ENCODE measurements at places on chromosomes 4 and X. TPM values are rescaled to one million over a fixed set of nuclear protein-coding genes. Genes with fewer than 3 reads are reported as not detected.
A peak's percentile ranks its signal among the peaks of the same experiment; 100 is the strongest.

Gene SCML1
- 7.3 TPM for total RNA-seq

DNA sequence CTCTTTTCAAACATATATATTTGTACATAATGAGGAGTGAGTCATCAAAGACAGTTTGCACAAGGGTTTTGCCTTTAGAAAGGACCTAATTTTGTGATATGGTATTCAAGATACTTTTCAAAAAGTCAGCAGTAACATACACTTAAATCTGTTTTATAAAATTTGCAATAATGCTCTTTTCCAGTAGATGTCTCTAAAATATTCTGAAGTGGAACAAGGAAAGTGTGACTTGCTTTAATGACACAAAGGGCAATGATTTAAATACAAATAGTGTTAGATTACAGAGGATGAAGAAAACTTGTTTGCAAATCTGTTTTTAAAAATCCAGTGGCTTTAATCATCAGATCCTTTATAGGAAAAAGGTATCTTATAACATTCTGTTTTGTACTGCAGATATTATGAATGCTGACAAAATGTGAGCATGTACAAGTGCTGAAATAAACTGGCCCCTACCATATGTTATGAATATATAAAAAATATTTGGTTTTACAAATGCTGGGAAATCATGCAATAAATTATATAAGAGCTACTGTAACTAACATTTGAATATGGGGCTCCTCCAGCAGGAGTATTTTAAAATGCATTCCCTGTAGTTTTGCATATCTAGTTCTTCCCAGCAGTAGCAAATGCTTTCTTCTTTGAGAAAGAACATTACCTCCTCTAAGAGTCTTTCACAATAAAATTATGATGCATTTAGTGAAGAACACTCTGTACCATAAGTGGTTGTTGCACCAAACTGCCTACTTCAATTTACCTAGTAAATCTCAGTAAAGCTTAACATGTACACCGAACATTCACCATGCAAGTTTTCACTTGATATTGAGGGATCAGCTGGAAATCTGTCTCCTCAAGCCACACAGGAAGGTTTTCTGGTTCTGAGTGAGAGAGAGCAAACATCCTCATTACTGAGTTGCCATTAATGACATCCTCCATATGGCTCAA is 20.2 kb downstream of the MMRN1 start:
- no peak for DNase-seq

DNA sequence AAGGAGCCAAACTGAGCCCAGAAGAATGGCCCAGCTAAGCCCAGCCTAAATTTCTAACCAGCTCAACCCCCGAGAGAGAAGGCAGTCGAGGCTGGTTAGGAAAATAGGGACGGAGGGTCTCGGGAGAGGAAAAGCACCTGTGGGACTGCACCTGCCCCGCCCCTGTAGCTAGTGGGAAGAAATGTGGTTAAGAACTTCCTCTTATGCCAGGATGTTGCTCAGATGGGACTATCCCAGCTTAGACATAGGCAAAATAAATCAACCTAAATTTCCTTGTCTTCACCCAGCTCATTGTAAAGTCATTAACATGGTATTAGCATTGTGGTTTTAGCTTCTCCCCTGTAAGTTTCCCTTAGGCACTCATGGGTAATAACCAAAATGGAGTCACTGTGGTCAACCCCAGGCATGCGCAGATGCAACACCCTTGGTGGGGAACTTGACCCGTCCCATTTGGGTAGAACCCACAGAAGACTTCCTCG is 86.8 kb downstream of the ZNF718 start:
- DNase-seq: no peak

GRCh38 chr4:31291238-31291637 is 571.1 kb downstream of the PCDH7 start:
- DNase-seq: no peak

DNA sequence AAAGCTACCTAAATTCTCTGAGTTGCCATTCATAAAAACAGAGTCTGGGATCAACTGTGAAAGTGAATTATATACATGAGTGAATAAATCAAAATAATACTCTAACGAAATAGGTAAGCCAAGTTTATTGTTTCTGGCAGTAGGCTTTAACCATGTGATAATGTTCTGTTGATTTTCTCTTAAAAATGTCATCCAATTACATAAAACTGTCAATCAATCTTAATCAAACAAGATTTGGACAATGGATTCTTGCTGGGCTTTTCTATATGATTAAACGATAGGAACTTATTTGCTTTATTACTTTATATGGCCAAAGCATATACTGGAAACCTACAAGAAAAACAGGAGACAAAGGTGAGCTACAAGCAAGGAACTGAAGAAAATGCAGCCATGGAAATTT is 148.8 kb downstream of the INPP4B start:
- no peak for DNase-seq

- no peak for DNase-seq
Measured at GRCh38 chrX:150856101-150856500, 42.4 kb downstream of the CD99L2 start.

Gene GK2
- total RNA-seq: not detected

DNA sequence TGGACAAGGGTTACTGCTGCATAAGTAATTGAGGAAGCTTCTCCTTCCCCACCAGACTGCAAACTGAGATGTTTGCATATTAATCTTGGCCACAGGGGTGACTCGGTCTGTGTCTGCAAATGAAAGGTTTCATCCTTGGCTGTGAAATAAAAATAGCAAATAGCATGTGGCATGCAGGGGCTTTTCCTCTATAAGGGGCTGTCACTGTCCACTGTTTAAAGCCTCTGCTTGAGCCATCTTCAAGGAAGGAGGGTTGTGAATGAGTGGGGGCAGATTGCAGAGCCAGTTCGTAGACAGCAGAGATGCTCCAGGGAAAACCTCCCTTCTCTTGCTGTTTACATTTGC is 33.3 kb downstream of the TMSB4X start:
- DNase-seq: no peak

DNA sequence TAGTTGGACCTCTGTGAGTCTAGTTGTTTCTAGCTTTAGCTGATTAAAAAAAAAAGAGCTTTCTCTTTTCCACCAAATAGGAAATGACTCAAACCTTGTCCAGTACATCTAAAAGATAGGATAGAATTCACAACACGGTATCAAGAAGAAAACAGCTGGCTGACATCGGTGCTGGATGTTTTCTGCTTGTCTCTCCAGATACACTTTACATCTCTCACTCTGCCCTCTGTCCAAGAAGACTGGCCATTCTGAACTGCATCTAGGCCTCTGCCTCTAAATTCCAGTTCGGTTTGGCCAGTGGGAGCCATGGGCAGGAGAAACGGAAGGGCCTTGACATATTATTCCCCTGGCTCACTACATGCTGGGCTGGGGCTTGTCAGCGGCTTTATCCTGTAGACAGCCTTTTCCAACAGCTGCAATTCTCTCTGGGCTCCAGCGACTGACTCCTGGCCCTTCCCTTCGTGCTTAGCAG is 57.3 kb upstream of the SHISA3 start:
- DNase-seq: no peak

Gene TMPRSS11A
- not detected for total RNA-seq

DNA sequence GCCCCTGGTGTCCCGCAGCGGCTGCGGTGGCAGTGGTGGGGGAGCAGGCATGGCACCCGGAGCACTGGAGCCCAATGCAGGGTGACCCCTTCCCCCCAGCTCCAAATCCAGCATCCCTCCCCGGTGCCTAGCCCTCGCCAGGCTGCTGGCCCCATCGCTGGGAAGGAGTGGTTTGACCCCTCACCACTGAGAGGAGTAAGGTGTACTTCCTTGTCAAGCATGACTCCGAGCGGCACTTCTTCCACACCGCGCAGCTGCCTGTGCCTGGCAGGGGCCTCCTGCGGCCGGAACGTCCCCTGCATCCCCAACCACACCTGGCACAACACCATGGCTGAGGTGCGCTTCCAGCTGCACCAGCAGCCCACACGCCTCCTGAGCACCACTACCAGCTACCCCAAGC is 27.0 kb downstream of the LRPAP1 start:
- DNase-seq: no peak

DNA sequence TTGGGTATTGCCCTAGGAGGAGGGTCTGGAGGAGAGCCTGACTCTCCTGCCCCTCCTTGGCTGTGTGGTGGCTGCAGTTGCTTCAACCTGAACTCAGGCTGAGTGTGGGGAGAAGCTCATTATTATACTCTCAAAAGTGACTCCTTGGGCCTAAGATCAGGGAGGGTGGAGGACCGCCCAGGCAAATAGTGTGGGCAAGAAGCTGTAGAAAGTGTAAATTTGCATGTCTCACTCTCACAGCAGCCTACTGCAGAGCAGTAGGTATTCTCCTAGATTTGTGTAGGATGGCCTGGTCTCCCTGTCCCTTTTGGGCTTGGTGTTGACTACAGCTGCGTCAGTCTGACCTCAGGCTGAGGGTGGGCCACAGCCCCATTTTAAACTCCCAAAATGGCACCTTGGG is 156.1 kb downstream of the ZNF330 start:
- no peak for DNase-seq

DNA sequence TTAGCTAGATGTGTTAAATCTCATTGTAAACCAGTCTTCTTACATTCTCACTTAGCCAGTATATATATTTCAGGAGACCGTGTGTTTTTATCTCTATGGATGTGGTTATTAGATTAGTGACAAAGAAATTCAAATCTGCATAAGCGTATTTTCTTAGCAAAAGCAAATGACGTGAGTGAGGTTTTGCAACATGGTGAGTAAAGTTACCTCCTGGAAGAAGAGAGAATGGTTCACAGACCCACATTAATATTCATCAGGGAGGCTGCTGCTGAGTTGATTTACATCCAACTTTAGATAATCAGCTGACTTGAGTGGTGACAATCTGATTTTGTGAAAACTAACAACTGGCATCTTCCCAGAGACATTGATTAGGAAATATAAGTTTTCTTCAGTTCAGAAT is 589.9 kb upstream of the GALNT7 start:
- DNase-seq: no peak

Gene MAB21L2
- total RNA-seq: not detected

Gene ADGRL3
- 19.0 TPM for total RNA-seq

DNA sequence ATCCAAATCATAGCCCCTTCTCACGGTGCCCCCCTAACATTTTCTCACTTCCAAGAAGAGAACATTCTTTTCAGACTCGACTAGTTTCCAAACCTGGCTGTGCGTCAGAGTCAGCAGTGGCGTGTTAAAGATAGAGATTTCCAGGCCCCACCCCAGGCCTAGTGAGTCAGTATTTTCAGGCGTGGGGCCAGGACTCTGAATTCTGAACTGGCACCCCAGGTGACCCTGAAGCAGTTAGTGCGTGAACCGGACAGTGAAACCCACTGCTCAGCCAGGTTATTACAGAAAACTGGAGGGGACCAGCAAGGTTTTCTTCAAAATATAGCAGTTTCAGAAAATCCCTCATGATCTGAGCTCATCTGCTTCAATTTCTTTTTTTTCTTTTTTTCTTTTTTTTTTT is 35.0 kb upstream of the BCOR start:
- DNase-seq: peak; percentile 86

- DNase-seq: no peak
Measured at GRCh38 chr4:88908521-88908920, 148.5 kb downstream of the FAM13A start.

GRCh38 chr4:14254926-14255325 is 627.4 kb upstream of the BOD1L1 start:
- DNase-seq: no peak

GRCh38 chr4:2497931-2498330 is 29.0 kb downstream of the RNF4 start:
- DNase-seq: no peak

DNA sequence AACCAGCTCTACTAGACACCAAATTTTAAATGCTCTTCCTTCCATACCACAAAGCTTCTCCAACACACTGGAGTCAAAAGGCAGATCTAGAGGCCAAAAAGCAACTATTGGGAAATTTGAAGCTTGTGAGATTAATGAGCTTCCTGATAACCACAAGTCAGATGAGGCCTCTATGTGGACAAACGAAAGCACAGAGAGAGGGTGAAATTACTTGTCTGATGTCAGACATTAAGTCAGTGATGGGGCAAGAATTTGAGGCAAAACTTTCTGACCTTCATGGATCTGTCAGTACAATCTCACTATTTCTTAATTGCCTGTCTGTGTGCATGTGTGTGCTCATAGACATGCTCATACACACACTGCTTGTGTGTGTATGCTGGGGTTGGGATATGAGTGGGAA is 103.6 kb downstream of the GUCY2F start:
- DNase-seq: no peak

DNA sequence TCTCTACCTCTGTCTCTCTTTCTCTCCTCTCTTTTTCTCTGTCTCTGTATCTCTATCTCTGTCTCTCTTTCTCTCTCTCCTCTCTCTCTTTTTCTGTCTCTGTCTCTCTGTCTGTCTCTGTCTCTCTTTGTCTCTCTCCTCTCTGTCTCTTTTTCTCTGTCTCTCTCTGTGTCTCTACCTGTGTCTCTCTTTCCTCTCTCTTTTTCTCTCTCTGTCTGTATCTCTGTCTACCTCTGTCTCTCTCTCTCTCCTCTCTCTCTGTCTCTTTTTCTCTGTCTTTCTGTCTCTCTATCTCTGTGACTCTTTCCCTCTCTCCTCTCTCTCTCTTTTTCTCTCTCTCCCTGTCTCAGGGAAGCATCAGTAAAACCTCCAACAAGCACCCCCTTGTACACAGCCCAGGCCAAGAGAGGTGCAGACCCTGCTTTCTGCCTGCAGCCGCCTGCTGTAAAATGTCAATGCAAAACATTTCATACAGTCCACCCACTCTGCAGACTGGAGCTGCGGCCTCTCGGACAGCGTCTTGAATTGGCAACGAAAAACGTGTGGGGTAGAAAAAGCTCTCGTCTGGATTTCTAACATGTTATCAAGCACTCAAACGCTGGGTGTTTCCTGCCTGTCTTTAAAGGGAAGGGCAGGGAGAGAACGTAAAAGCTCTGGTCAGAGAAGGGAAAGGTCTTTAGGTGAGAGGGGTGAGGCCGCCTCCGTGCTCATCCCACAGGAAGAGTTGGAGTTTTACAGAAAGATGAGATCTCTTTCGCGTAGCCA is 3.7 kb upstream of the SHOX start:
- DNase-seq: no peak

- DNase-seq: no peak
Measured at GRCh38 chrX:37405956-37406355, 56.8 kb downstream of the PRRG1 start.

DNA sequence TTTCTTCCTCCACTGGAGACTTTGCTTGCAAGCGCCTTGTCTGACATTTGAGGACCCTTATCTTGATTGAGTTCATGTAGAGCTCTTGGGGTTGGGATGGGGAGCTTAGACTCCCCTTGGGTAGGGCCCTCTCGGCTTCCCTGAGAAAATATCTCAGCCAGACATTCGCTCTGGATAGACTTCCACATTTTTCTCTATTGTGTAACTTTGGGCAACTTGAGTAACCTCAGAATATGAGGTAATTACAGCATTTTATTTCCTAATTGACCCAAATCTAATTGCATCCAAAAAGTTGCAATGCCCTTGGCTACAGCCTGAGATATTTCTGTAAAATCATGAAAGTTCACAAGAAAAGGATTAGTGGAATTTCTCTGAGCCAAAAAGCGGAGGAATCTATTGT is 102.8 kb upstream of the MXRA5 start:
- DNase-seq: no peak

Gene SULT1B1
- total RNA-seq: 0.23 TPM

Gene UGT2B15
- total RNA-seq: not detected

Gene CXorf49
- not detected for total RNA-seq

Gene WDFY3
- total RNA-seq: 116 TPM

- no peak for DNase-seq
Measured at GRCh38 chrX:39470588-39471407, 627.0 kb downstream of the BCOR start.

GRCh38 chr4:121030131-121030530 is 42.2 kb downstream of the NDNF start:
- DNase-seq: no peak

- DNase-seq: no peak
Measured at GRCh38 chrX:1182211-1182610, 30.2 kb downstream of the CRLF2 start.

- no peak for DNase-seq
Measured at GRCh38 chr4:150379454-150379853, 202.5 kb upstream of the MAB21L2 start.

Gene CYTL1
- not detected for total RNA-seq

Data from suprapubic skin (tissue), 4 donors.